ENCODE measurements at places on chromosomes 11 and 22.

DNA sequence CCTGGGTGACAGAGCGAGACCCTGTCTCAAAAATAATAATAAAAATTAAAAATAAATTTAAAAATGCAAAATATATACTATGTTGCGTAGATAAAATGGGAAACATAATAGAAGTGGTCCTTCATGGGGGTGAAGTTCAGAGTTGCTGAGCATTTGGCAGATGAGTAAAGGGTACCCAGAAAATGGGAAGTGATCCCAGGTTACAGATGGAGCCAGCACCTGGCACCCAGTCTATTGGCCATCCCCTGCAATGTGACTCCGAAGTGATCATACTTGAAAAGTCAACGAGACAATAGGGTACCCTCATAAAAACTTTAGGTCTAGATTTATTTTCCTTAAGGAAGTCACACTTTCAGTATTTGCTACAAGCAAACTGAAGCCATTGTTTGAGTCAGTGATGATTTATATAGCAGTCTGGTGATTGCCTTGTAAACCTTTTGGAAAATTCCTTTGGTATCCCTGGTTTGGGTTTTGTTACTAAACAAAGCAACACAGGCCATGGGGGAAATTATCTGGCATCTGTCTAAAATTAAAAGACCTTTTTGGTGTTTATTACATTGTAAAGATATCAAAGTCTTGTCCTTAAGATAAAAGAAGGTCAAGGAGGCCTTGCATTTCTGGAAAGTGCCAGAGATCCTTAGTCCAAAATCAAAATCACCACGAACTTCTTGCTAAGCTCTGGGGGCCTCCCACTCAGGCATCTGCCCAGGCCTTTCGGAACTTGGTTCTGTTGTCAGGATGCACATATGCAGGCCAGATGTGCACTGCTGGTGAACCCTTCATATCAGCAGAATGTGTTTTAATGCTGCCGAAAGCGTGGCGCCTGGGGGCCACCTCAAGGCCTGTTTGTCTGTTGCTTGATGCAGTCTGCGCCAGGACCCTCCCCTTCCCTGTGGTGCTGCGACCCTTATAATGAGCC lies 4.3 kb downstream of the SMARCB1 start:
- peak; percentile 71 for DNase-seq

GRCh38 chr11:68518191-68518590 lies 57.6 kb downstream of the PPP6R3 start:
- no peak for DNase-seq

- DNase-seq: no peak
Observed at GRCh38 chr11:93622043-93622442, 39.4 kb upstream of the CEP295 start.

DNA sequence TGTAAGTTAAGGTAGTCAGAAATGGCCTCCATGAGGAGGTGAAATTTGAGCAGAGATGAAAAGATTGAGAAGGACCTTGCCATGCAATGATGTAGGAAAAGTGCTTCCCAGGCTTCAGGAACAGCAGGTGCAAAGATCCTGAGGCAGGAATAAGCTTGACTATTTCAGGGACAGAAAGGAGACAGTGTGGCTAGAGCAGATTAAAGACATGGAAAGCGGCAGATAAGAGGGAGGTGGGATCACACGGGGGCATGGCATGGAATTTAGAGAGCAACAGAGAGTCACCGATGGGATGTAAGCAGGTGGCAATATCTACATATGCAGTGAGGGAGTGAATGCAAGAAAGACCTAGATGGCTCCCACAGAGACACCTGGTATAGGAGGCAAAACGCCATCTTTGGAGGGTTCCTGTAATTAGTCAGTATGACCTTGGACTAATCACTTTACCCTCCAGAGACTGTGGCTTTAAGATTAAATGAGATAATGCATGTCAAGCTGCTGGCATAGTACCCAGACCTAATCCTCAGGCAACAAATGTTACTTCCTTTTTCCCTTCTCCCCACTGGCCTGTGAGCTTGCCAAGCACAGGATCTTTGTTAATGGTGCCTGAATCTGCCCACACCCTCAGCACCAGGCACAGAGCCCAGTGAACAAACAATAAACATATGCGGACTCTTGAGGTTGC lies 24.6 kb upstream of the ACER3 start:
- peak; percentile 89 for DNase-seq

GRCh38 chr11:107859459-107860239 lies 1.1 kb upstream of the SLC35F2 start:
- DNase-seq: peak; percentile 35

DNA sequence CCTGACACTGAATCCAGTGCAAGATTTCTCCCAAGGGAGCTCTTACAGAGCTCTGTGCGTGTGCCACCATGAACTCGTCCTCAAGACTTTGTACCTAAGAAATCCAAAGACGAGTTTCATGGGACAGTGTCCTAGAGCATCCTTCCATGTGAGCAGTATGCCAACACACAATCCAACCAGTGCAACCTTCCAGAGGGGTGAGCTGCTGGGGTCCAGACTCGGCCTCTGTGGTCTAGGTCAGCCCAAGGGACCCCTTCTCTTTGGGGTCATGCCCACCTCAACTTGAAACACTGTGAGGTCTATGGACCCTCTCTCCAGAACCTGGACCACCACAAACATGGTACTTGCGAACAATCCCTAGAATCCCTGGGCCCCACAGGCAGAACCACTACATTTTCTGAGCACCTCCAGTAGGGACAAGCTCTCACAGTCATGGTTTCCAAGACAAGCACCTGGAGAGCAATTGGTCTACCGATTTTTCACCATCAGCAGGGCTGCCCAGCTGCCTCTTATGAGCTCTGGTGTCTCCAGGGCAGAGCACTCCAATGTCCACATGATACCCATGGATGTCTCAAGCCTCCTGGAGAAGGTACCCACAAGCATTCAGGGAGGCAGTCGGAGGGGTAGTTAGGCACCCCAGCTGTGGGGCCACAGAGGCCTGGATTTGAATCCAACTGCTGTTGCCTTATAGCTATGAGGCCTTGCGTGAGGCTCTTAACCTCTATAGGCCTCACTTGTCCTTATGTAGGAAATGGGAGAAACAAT lies 7.7 kb downstream of the CHST1 start:
- DNase-seq: no peak

DNA sequence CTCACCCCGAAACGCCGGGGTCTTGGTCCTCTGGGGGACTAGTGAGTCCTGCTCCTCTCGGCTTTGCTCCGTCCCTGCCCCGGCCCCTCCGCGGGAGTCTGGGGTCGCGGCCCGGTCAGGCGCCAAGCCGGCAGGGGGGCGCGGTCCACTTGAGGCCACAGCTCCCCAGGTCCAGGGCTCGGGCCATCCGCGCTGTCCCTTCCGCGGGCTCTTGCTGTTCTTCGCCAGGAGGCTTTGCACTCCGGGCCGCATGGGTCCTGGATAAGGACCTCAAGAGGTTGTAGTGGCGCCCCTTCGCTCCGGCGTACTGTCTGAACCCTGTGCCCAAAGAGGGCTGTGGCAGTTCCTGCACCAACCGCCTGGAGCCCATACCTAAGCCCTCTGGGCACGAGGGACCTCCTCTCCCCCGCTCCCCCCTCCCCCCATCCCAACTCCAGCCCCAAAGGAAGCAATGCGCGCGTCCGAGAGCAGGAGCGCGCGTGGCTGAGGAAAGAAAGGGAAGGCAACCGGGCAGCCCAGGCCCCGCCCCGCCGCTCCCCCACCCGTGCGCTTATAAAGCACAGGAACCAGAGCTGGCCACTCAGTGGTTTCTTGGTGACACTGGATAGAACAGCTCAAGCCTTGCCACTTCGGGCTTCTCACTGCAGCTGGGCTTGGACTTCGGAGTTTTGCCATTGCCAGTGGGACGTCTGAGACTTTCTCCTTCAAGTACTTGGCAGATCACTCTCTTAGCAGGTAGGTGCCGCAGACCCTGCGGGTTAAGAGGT lies at the start of gene ADM:
Gene ADM (plus strand): TSS at position 579 of the 767 bp plus-strand sequence. CDS start 628 bp downstream, outside the sequence.
- DNase-seq: peak; percentile 94

GRCh38 chr11:7547687-7548086 lies 33.9 kb downstream of the PPFIBP2 start:
- no peak for DNase-seq

DNA sequence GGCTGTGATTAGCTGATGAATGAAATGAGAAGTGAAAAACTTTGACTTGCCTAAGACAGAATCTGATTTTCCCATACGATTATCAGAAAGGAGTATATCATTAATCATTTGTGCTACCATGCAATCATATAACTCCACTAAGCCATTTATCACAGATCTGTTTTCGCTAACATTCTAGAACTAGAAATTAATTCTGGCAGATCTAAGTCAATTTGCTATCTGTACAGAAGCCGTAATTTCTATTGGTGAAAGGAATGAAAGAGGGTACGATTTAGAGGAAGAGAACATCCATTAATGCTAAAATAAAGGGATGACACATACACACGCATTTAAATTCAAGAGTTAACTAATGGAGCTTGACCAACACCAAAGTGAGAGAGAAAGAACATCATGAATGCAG lies 201.6 kb downstream of the SBF2 start:
- DNase-seq: no peak

- peak; percentile 28 for DNase-seq
Observed at GRCh38 chr11:111846636-111847035, 24.7 kb downstream of the ALG9 start.

DNA sequence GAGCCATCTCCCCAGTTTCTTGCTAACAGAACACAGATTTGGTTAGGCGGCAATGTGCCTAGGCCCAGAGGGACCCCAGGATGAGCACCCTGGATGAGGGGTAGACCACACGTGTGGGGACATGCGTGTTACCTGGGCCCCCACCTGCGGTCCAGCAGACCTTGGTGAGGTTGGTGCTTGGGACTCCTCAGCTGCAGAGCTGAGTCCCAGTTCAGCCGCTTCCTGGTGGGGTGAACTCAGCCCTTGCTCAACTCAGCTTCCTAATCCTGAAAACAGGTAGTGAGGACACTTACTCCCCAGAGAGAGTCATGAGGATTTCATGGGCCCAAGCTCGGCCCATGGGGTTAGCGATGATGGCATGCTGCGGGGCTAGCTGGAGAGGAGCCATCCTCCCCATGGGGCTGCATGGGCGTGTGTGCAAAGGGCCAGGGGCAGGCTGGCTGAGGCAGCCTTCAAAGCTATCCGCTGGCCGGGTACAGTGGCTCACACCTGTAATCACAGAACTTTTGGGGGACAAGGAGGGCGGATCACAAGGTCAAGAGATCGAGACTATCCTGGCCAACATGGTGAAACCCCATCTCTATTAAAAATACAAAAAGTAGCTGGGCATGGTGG lies 46.9 kb upstream of the SHISAL1 start:
- DNase-seq: no peak

- DNase-seq: no peak
Observed at GRCh38 chr11:111878385-111878848, 548 bp downstream of the FDXACB1 start.

DNA sequence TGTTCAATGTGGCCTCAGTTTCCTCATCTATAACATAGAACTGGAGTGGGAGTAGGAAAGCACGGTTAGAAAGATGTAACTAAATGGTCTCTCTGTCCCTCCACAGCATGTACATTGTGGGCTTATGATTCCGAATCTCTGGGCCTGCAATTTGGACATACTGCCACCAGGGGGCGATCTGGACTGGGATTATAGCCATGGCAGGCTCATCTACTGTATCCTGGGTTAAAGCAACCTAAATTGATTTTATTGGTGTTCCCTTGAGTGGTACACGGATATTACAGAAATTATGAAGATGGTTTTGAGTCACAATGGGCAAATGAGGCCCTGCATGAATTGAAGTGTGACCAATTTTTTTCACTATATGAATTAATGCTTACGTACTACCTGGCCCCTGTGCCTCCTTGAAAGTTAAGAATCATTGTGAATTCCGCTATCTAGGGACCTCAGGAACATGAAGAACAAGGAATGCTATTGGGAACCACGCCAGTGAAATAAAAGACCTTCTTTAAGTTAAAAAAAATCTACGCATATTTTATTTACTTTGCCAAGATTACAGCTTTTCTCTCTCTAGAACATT lies 32.9 kb downstream of the TST start:
- DNase-seq: no peak

- DNase-seq: peak; percentile 55
Observed at GRCh38 chr22:28344918-28345703, 334.5 kb downstream of the TTC28 start.

GRCh38 chr11:20561915-20562314 lies 37.5 kb upstream of the SLC6A5 start:
- DNase-seq: no peak

- DNase-seq: no peak
Observed at GRCh38 chr11:107665018-107665417, 46.8 kb downstream of the SLN start.

GRCh38 chr11:64659417-64660144 lies 63.4 kb downstream of the NRXN2 start:
- peak; percentile 95 for DNase-seq

DNA sequence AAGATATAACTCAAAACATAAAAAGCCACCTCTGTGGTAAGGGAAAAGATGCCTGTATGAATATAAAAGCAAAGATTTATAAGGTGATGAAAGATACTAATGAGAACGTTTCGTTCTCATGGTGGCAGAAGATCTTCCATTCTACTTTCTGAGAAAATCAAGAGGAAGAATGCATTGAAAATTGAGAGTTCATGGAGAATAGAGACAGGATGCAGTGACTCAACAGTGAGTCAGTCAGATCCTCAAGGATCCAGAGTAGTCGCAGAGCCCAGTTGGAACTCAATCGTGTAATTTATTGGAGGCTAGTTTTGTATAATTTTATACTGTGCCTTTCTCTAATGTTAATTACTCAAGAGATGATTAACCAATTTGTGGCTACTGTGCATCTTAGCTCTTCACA lies 73.3 kb downstream of the ENTHD1 start:
- DNase-seq: peak; percentile 81

GRCh38 chr11:75797116-75797515 lies 17.9 kb upstream of the UVRAG start:
- DNase-seq: no peak

DNA sequence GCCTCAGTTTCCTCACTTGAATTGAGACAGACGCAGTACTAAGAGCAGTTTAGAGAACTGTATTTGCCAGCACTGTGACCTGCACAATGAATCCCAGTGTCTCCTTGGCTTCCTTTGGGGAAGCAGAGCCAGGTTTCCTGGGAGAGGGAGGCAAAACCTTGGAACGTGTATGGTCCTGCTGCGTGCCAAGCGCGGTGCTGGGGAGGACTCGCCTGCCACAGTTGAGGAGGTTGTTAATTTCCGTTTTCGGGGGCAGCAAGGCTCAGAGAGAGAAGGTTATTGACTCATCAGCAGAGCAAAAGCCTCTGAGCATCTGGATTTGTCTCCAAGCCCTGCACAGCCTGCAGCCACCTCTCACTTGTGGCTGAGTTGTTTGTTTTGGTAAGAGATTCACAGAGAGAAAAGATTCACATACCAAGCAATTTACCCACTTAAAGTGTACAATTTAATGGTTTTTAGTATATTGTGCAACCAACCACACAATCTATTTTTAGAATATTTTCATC lies 10.8 kb downstream of the SYT12 start:
- DNase-seq: peak; percentile 92

- DNase-seq: no peak
Observed at GRCh38 chr11:12683874-12684273, 9.7 kb downstream of the TEAD1 start.

- no peak for DNase-seq
Observed at GRCh38 chr11:110338684-110339083, 42.3 kb upstream of the RDX start.

- DNase-seq: peak; percentile 57
Observed at GRCh38 chr11:56624661-56625110, 10.0 kb upstream of the OR5M1 start.

- DNase-seq: no peak
Observed at GRCh38 chr11:125025968-125026367, 37.1 kb upstream of the SLC37A2 start.

GRCh38 chr11:43532041-43532440 lies 148.5 kb upstream of the HSD17B12 start:
- no peak for DNase-seq

- DNase-seq: no peak
Observed at GRCh38 chr22:35685731-35686130, 31.9 kb upstream of the APOL5 start.

GRCh38 chr11:7021318-7021717 lies 1.0 kb downstream of the NLRP14 start:
- no peak for DNase-seq
